ENCODE measurements at places on chromosomes 5 and 9.

DNA sequence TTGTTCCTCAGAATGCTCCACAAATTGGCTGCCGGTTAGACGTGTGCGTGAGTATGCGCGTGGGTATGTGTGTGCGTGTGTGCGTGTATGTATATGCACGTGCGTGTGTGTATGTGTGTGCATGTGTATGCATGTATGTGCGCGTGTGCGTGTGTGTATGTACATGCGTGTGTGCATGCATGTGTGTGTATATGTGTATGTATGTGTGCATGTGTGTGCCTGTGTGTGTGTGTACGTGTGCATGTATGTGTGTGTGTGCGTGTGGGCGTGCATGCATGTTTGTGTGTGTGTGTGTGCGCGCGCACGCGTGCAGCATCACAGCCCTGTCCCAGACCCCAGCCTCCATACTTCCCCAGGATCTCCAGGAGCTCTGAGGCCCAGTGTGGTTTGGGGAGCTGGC is 183.1 kb upstream of the IER5L start:
- no peak for DNase-seq

DNA sequence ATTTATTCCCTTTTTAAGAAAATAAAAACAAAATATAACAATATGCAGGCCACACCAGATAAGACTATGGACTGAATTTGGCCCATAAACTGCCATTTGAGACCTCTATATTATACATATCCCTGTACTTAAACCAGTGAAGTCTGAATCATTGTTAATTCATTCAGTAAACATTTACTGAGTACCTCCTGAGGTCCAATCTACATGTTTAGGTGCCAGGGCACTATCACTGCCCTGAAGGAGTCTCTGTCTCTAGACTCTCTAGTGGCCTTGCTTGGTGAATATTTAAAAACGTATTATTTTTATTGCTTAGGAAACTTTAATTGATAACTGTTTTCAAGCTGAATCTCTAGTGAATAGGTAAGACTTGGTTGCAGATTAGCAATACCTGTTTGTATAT is 74.7 kb upstream of the ELL2 start:
- DNase-seq = no peak

- no peak for DNase-seq
These were observed 108.6 kb upstream of the SH3GL2 start for GRCh38 chr9:17470036-17470813.

- no peak for DNase-seq
These were observed 200.0 kb upstream of the ATP10B start for GRCh38 chr5:161051920-161052500.

- no peak for DNase-seq
These were observed 195.0 kb downstream of the IRX2 start for GRCh38 chr5:2556375-2556966.

DNA sequence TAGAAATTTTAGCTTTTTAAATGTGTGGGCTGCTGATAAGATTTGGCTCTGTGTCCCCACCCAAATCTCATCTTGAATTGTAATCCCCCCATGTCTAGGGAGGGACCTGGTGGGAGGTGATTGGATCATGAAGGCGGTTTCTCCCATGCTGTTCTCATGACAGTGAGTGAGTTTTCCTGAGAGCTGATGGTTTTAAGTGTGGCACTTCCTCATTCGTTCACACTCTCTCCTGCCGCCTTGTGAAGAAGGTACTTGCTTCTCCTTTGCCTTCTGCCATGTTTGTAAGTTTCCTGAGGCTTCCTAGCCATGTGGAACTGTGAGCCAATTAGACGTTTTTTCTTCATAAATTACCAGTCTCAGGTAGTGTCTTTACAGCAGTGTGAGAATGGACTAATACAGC is 127.8 kb upstream of the MVB12B start:
- no peak for DNase-seq

- DNase-seq = no peak
These were observed 96.7 kb downstream of the SUSD1 start for GRCh38 chr9:112078432-112078831.

GRCh38 chr5:2534251-2534650 is 217.2 kb downstream of the IRX2 start:
- DNase-seq = no peak

GRCh38 chr9:76425677-76426453 is 31.6 kb upstream of the RFK start:
- DNase-seq = no peak

- DNase-seq = no peak
These were observed 515 bp upstream of the F2R start for GRCh38 chr5:76715486-76715735.

GRCh38 chr9:7910426-7911020 is 110.9 kb upstream of the DMAC1 start:
- DNase-seq = no peak
